Caki2 (cell line): ENCODE measurements at places on chromosomes 5 and 9. TPM values are rescaled to one million over a fixed set of nuclear protein-coding genes. Genes with fewer than 3 reads are reported as not detected.

The RRAGA gene
- 101 and 103 TPM in 2 replicates for total RNA-seq

The OR1Q1 gene
- not detected in 2 replicates for total RNA-seq

The DOCK2 gene
- 12.5 and 40.4 TPM in 2 replicates for total RNA-seq

The IRX2 gene
- not detected in 2 replicates for total RNA-seq

The IFNE gene
- not detected in 2 replicates for total RNA-seq

The ANKRD55 gene
- 4.7 TPM in 1 of 2 replicates, not detected in the other for total RNA-seq

The IQGAP2 gene
- total RNA-seq: 0.20 TPM in 1 of 2 replicates, not detected in the other

The TMEM215 gene
- not detected in 2 replicates for total RNA-seq

The ROR2 gene
- total RNA-seq: 8.3 and 8.4 TPM in 2 replicates

The GPX3 gene
- total RNA-seq: 80.4 and 92.6 TPM in 2 replicates

The BRD8 gene
- 47.4 and 61.5 TPM in 2 replicates for total RNA-seq

The DEPDC1B gene
- 38.3 and 65.3 TPM in 2 replicates for total RNA-seq

- no peak for DNase-seq
These were observed 25.7 kb upstream of the SPDL1 start for GRCh38 chr5:169557838-169558237.

- no peak for DNase-seq
These were observed 156.4 kb upstream of the RUSC2 start for GRCh38 chr9:35333551-35333950.

DNA sequence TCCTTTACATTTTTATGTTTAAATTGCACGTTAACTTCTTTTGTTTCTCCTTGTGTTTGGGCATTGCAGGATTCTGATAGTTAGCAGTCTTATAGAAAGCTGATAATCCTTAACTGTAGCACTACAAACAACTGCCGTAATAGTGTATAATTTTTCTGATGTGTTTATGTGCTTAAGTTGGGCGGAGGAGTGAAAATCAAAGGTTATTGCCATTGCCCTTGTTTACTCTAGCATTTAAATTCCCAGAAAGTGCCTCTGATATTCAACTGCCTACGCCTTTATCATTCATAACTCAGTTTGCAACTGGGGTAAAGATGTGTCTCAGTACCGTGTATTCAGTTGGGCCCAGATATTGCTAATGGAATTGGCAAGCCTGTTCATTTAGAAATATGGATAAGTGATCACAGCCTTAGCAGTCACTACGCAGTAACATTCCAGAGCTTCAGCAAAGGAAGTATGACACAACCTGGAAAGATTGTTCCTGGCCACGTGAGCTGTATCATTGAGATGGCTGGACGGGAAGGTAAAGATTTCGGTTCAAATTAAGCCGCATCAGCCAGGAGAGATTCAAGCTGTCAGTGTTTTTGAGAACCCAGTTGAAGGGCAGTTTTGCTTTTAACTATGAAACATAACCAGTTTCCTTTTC, 28.1 kb upstream of the LRRTM2 start:
- no peak for DNase-seq

DNA sequence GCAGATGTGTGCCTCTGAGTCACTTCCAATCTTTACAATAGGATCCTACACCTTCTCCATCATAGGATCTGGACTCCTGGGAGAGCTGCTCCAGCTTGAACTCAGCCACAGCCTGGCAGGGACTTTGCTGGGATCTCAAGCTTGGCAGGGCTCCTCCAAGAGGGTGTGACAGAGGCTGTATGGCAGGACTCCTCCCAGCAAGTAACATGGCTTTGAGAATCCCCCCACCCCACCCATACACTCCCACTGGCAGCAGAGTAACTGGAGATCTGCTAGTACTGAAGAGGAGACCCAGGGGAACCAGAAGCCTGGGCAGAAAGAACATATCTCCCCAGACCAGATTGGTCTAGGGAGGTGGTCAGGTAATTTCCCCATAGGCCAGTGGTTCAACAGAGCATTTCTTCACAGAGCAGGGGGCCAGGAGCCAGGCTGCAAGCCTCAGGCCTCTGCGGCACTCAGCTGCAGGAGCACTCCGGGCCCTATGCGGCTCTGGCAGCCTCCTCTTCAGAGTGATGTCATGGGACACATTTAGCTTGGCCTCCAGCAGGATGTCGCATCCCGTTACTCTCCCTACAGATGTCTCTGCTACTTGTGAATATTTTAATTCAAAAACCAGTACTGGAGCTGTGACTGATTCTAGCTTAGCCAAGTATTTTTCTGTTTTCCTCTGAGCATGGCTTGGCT, 1.7 kb upstream of the ACSL6 start:
- DNase-seq: no peak

- peak; percentile 10 for DNase-seq
These were observed 85.2 kb downstream of the ARSB start for GRCh38 chr5:78899922-78900362.

- DNase-seq: no peak
These were observed 491.7 kb upstream of the PIK3R1 start for GRCh38 chr5:67723873-67724272.

GRCh38 chr5:99878830-99879229, 656.3 kb upstream of the FAM174A start:
- DNase-seq: no peak

GRCh38 chr5:39270225-39270848, 51.0 kb upstream of the FYB1 start:
- no peak for DNase-seq

DNA sequence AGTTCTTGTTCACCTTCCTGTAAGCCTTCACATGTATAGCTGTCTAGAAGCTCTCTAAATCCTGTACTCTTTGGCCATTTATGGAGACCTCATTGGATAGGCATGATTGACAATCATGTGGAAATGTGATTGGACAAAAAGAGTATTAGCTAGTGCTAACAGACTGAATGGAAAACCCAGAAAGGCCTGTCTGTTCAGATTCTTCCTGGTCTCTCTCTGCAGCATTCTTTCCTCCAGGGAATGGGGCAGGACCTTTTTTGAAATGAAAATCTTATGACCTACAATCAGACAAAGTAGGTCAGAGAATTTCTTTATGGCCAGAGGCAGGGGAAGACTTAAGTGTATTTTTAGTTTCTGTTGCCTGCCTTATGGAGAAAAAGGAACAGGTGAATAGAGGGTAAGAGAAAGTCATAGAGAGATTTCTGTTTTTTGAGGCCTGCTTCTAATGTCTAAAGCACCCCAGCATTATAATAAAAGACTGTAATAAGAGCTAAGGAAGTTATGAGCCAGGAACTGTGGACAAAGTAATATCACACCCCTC, 152.4 kb upstream of the CCDC152 start:
- no peak for DNase-seq

GRCh38 chr5:32020271-32020670, 153.8 kb downstream of the GOLPH3 start:
- no peak for DNase-seq

GRCh38 chr5:148882332-148882731, 55.9 kb downstream of the ADRB2 start:
- DNase-seq: no peak

DNA sequence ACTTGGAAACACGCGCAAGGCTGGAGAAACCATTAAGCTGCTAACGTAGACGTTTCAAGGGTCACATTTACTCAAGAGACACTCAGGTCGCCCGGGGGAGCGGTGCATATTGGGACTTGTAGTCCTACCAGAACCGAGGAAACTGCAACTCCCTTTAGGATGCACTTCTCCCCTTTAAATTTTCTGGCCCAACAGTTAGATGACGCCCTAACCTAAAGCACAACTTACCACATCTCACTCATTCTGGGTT, 384 bp upstream of the DMXL1 start:
- DNase-seq: no peak

DNA sequence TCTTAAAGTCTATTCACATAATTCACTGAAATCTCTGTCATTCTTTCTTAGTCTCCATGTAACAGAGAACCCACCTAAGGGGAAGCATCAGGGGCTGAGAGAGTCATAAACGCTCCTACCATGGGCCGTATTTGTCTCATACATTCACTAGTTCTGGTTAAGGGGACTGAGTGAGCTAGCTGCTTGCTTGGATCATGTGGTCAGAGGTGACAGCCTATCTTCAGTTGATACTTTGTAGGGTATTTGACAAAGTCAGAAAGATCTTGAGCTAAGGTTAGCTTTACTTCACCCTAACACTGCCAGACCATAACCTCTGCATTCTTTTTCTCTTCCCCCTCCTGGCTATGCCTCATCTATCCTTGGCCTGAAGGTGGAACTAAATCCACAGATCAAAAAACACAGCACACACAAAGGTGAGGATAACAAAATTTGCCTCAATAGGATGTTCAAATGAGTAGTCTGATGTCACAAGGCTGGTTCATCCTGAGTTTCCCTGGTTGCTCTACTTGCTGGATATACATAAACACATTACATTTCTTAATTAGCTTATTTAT, 66.5 kb downstream of the MARCHF3 start:
- DNase-seq: no peak

DNA sequence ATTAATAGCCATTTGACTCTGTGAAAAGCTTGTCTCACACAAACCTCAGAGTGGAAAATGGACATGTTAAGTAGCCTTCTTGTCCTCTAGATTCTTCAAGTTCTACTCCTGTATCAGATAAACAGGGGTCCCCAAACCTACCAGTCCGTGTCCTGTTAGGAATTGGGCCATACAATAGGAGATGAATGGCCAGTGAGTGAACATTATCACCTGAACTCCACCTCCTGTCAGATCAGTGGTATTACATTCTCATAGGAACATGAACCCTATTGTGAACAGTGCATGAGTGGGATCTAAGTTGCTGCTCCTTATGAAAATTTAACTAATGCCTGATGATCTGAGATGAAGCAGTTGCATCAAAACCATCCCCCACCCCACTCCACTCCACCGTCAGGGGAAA, 136.3 kb downstream of the TMEM232 start:
- peak; percentile 1 for DNase-seq

GRCh38 chr9:77933976-77934375, 97.6 kb downstream of the GNAQ start:
- DNase-seq: no peak

DNA sequence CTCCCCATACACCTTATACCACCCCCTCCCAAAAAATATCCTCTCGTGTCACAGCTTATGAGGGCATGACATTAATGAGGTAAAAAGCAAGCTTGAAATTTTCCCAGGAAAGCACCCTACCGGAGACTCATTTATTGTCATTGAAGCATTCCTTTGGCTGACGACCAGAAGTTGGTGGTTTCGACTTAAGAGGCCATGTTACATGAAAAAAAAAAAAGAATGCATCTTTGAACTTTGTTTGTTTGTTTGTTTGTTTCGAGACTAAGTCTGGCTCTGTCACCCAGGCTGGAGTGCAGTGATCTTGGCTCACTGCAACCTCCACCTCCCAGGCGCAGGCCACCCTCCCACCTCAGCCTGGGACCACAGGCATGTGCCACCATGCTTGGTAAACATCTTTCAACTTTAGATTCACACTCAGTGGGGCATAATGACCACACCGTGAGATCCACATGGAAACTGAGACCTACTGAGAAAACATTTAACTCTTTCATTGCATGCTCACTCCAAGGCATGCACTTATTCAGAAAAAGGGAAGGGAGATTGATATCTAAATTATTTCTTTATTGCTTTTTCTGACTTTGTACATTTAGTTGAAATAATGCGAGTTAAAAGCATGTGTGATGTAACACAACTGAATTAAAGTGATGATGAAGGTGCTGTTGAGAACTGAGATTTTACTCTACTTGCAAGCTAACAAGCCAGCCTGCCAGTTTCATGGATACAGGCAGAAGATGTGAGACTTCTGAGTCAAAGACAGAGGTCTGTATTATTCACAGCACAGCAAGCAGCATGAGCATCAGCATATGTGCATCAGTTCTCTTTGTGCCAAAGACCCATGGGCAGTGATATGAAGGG, 5.1 kb upstream of the RAB14 start:
- no peak for DNase-seq

GRCh38 chr5:96372726-96373380, 60.2 kb downstream of the PCSK1 start:
- no peak for DNase-seq

- DNase-seq: no peak
These were observed 41.6 kb downstream of the LPAR1 start for GRCh38 chr9:110996436-110997220.

GRCh38 chr9:101442318-101442717, 6.7 kb upstream of the ALDOB start:
- DNase-seq: no peak

DNA sequence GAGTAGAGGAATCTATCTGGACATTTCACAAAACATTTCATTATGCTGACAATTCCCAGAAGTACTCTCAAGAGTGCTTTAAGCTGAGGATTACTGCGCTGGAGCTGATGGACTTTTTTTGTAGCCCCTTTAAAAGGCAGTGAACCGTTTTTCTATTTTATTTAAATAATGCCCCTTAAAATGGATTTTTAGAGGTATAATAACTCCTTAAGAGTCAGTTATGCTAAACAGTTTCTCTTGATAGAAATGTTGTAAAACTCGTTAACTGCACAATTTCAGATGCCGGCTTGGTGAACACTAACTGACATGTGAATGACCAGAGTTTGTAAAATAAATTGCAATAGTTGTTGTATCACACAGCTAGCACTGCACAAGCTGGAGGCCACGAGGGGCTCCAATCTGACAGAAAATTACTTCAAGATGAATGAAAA, 174.0 kb downstream of the NR2F1-AS1 start:
- DNase-seq: no peak

DNA sequence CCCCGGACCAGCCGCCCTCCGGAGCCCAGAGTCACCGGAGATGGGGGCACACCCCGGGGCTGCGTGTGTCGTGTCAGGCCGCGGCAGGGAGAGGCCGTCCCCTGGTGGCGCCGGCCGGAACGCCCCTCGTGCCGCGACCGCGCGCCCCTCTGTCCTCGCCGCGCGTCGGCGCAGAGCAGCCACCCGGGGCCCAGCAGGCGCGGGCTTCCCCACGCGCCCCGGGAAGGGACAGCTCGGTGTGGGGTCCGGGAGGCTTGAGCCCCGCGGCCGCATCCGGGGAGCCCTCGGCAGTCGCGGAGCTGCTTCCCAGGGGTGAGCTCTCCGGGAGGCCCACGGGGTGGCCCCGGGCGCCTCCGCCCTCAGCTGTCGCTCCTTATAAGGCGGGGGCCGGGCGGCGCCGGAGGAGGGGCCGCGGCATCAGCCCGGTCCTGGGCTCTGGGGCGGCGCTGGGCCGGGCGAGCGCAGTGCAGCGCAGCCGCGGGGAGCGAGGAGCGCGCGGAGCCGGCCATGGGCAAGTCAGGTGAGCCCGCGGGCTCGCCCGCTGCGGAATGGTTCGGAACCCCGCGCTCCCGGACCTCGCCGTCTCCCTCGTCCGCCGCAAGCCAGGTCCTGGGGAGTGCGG, at the start of gene GLIPR2:
GLIPR2 (plus strand) TSS at position 462 of the 622 bp plus-strand sequence; CDS start at position 508, 46 bp downstream.
- DNase-seq: peak; percentile 63

DNA sequence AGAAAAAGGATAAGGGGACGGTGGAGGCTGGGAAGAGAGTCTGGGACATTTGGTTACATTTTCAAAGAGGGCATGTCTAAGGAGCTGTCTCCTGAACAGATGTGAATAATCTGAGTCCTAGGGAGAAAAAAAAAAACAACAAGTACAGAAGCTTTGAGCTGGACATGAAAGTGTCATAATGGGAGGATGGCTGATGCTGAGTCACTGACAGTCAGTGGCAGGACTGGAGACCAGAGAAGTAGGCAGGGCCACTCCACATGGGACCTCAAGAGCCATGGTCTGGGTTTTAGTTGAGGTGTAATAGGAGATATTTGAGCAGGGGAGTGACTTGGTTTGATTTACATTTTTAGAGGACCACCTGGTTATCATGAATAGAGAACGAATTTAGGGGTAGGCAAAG, 70.6 kb downstream of the DPYSL3 start:
- DNase-seq: peak; percentile 52

GRCh38 chr9:15482146-15482545, 28.6 kb downstream of the PSIP1 start:
- DNase-seq: no peak

- no peak for DNase-seq
These were observed 43.7 kb upstream of the ITGA1 start for GRCh38 chr5:52743970-52744369.
